Stimulated activated CD4-positive, alpha-beta T cell treated with anti-CD3 and anti-CD28 coated beads, Interleukin-1b, Interleukin-23, amount 100 ng/mL, for 24 hours (primary cell): ENCODE measurements at places on chromosomes 3 and 15.

DNA sequence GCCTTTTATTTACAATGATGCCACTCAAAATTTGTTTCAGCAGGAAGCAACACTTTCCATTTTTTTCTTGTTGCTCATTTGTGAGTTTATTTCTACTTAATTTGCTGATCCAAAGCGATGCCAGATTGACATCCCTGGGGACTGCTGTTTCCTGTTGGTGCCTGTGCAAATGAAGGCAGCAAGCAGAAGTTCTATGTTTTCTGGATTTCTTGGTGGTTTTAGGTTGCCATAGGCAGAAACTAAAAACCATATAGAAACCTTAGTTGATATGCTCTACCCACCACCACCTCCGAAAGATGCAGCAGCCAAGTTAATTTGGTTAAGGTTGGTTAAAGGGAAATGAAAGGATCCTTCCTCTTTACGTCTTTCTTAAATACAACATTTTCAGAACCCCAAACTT lies 356.2 kb downstream of the RBMS3 start:
- no peak for DNase-seq

- DNase-seq = no peak
Measured at GRCh38 chr3:136994772-136995516, 37.2 kb downstream of the IL20RB start.

DNA sequence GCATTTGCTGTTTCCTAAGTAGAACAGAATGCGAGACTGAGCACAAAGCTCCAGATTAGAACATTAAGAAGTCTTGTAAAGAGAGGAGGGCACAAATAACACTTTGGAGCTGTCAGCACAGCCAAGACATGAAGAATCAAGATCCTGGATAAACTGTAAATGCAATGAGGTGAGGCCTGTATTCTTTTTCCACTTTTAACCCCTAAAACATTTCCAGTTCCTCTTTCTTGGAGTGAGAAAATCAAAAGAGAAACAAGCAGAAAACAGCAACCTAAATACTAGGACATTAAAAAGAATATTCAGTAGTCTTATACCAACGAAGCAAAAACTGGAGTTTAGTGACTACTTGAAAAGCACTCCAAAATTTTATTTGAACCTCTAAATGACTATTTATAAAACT lies 204.3 kb downstream of the ZBTB20 start:
- no peak for DNase-seq

DNA sequence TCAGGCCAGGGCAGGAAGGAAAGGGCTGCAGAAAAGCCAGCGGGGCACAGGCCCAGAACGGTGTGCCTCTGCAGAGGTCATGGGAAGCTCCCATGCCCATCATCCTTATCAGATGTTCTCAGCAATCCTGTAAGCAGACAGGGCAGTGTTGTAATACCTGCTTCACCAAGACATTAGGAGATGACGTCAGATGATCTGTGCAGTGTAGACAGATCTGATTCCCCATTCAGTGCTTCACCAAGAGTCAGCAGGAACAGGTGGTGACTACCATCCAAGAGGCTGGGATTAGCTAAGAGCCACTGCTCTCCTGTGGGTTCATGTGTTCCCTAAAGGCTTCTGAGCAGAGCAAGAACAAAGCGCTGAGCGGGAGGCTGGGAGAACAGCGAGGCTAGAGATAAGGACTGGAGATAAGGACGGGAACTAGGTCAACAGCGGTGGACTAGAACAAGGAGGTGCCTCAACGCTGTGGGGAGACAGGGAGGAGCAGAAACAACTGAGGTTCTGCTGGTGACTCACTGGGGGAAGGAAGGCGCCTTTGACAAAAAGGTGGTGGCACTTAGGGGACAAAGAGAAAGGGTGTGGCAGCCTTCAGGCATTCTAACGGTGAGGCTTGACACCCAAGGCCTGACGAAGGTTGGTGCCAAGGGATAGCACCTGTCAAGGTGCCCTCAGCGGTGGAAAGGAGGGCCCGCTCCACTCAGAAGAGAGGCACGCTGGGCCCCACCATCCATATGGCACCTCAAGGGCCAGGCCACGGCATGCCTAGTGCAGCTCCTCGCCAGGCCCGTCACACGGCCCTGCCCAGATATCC lies 28.4 kb downstream of the CCDC12 start:
- peak; percentile 38 for DNase-seq

DNA sequence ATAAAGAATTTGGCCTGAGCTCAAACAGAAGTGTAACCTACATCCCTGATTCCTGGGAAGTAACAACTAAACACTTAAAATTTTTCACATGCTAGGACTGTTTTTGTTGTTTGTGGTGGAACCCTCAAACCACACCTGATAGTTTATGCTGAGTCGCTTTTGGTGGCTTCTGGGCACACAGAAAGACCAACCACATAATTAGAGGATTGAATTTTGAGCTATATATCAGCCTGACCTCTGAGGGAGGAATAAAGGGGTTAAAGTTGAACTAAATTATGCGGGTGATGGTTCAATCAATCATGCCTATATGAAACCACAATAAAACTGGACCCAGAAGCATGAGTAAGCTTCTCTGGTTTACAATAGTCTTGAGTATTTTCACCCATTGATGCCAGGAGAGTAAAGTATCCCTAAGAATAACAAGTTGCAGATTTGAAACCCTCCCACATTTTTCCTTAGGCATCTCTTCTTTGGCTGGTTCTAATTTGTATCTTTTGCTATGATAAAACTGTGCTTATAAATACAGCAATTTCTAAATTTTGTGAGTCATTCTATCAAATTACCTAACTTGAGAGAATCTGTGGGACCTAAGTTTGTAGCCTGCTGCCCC lies 1304.5 kb upstream of the GBE1 start:
- no peak for DNase-seq

GRCh38 chr3:10917176-10917575 lies 75.4 kb upstream of the SLC6A1 start:
- no peak for DNase-seq

DNA sequence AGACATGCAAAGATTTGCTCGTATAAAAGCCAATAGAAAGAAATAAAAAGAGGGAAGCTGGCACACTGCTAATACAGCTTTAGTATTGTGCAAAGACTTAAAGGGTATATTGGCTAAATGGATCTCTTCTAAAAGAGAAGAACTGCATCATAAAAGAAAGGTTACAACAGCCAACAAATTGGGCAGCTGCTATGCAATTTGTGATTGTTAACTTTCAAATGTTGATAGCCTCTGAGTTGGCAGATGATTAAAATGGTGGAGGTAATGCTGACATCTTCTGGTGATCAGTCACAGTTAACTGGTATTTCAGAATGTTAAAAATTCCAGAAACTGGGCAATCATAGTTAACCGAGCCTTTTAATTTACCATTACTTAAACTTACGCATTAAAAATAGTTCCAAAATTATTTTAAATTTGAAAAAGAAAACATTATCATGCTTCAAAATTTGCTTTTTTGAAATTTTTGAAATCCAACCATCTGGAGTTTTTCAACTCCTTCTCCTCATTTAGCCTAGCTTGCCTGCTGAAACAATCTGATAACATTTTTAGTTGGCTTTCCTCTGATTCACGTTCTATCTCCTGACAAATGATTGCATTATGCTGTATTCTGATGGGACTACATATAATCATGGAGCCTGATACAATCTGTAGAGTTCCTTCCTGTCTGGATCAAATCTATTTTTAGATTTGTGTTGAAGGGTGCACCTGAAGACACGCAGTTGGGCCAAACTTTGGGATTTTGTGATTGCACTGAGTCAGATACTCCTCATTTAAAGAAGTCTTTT lies 144.0 kb upstream of the PDZRN3 start:
- DNase-seq = no peak

DNA sequence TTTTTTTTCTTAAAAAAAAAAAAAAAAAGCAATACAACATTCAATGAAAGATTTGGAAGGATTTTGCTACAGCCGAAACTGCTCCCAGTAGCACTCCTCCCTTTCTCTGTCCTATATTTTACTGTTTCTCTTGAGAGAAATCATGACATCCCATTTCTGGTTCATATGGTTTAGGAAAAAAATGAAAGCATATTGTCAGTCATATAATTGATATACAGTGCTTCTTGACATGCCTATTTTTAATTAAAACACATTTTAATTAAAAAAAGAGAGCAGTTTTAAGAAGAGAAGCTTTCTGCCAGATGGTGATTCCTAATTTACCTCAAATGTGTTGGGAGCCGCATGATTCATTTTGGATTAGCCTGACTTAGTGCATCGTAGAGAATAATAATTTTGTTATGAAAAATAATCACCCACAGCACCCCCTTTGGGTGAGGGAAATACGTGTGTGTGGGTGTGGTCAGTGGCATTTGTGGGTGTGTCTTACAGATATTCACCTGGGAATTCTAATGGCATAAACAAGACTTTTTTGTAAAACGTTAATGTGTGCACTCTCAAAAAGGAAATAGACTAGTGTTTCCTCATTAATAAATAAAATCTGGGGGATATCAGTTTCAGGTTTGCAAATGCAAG lies 544.5 kb downstream of the MFSD1 start:
- no peak for DNase-seq

DNA sequence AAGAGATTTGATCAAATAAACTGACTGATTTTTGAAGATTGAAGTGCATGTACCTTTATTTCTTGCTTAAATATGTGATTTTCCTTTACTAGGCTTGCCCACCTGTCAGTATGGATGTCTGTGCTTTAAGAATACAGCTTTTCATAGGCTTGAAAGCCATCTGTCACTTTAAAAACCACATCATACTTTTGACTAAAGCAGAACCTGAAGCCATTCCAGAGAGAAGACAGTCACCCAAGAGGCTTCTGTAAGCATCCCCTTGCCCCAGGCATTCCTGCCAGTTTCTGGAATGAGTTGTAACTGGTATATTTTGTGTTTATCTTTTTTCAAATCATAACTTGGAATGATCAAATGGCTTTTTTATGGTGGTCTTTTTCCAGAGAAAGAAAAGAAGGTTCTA lies 24.0 kb downstream of the HPS3 start:
- no peak for DNase-seq

- no peak for DNase-seq
Measured at GRCh38 chr3:53218131-53218530, 37.7 kb downstream of the TKT start.

DNA sequence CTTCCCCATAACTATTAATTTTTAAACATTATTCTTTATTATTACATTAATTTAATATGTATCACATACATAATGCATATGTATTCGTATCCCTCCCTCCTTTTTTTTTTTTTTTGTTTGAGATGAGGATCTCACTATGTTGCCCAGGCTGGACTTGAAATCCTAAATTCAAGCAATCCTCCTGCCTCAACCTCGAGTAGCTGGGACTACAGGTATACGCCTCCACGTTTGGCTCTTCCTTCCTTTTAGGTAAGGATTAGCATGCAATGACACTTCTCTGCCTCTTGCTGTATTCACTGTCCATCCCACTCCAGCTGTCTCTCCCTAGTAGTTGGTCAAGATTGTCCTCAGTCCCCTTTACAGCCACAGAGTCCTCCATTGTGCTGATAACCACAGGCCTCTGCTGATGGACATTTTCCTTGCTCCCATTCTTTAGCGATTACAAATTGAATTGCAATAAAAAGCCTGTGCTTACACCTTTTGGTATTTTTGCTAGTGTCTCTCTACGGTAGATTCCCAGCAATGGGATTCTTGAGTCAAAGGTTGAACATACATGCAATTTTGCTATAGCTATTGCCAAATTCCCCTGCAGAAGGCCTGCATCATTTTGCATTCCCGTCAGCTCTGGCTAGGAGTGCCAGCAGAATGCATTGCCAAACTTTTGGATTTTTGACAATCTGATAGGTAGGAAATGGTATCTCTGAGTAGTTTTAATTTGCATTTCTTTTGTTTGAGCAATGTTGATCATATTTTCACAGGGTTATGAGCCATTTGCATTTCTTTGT lies 156.6 kb downstream of the SMAD6 start:
- DNase-seq = no peak

GRCh38 chr3:116741467-116741866 lies 31.9 kb downstream of the TUSC7 start:
- no peak for DNase-seq

DNA sequence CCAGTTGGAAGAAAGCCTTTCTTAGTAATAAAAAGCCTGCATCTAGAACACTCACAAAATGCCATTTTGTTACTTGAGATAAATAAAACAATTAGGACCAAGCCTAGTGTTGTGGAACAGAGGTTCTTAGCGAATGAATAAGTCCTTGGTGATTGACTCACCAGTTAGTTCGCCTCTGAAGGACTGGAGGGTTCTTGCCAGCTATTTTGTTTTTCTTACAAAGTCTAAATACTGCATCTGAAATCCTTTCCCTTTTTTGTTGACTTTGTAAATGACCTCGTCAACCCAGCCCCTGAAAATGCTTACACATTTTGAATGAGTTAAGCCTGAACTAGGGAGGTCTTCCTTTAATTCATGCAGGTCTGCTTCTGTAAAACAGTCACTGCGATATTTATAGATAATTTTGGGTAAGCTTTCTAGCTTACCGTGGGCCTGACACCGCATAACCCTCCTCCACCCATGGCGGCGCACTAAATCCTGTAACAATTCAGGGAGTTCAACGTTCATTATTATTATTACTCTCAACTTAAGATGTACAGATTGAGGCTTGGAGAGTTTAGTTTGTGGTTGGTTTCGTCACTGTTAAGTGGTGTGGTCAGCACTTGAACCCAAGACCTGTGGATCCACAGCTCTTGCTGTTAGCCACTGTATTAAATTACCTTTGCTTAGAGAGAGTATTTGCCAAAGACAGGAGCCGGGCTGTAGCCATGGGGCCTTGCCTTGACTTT lies 45.0 kb upstream of the SACM1L start:
- no peak for DNase-seq

DNA sequence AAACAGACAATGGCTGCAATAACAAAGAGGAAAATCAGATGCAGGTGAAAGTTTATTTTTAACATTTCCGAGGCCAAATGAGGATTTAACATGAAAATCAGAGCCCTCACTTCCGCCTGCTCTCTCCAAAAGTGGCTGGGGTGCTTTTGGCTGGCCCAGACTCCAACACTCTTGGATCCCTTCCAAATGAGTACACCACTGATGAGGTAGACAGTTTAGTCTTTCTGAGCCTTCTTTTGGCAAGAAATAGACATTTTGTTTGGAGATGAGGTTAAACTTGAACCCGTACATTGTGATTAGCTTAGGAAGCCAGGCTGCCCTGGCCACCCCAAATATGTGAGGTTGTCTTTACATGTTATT lies 51.0 kb upstream of the TRA2B start:
- no peak for DNase-seq

DNA sequence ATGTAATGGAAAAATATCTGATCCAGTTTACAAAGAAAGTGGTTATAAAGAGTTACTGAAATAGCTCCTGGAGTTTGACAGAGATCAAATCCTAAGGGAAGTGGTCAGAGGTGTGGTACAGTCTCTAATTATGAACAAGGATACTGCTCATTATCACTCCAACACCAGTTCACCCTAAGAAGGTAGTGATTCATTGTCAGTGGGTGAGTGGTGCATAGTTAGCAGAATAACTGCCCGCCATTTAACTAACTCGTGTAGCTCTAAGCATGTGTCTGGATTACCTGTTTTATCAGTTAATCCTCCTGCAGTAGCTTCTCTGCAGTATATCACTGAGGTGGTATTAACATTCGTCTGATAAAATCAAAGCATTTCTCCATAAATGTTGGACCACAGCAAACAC lies 700.1 kb downstream of the NLGN1 start:
- DNase-seq = no peak

GRCh38 chr3:193946945-193947344 lies 189.0 kb upstream of the HES1 start:
- no peak for DNase-seq
